ENCODE measurements at places on chromosomes 5 and 9.

GRCh38 chr5:91486638-91487037, 103.5 kb upstream of the ARRDC3 start:
- DNase-seq = no peak

DNA sequence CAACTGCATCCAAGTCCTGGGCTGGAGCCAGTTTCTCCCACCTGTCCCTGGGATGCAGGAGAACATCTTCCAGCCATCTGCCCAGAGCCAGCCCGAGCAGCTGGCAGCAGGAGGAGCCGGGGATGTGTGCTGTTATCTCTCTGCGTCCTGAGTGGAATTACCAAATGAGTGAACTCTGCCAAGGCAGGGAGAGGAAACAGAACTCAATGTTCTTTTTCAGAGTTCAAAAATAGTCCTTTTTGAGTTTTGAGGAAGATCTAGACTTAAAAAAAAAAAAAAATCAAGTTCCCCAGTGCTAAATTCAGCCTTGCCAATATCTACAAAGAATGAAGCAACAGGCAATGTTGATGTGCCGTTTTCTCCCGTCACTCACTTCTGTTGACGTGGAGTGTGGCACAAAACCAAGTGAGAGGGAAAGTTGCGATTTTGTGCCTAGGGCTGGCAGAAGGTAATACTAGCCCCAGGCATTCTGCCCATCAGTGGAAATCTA, 56.2 kb downstream of the TMOD1 start:
- no peak for DNase-seq

GRCh38 chr5:167555565-167556166, 735.8 kb upstream of the WWC1 start:
- no peak for DNase-seq

DNA sequence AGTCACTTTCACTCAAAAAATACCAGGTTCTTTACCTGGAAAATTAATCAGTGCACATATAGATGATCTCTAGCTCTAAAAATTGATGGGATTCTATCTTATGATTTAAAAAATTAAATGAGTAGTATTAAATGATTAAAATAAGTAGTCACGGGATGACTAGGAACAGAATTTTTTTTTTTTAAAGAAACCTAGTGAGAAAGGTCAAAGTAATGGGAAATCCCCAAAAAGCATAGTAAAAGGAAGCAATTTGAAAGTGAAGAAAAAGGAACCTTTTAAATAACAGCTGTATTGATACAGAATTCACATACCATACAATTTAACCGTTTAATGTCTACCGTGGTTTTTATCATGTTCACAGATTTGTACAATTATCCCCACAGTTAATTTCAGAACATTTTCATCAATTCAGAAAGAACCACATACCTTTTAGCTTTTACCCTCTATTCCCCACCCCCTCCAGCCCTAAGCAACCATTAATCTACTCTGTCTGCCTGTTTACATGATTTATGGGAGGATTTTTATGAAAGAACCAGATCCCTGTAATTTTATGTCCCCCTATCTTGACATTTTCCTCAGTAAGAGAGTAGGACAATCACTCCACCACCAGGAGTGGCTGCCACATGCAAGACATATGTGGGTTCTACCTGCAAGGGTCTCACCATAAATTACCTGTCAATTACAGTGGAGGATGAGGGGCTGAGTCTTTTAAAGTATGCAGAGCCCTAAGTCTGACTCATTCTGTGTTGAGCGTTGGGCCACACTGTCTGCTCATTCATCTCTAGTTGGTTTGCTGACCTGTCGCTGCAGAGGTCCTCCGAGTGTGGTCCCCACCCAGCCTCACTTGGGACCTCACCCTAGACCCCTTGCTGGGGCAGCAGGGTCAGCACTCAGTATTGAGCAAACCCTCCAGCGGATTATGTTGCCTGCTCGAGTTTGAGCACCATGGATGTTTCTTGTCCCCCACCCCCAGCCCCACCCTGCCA, 16.0 kb downstream of the ANKRD33B start:
- DNase-seq = no peak

GRCh38 chr5:38926121-38926520, 80.3 kb downstream of the OSMR start:
- DNase-seq = no peak

DNA sequence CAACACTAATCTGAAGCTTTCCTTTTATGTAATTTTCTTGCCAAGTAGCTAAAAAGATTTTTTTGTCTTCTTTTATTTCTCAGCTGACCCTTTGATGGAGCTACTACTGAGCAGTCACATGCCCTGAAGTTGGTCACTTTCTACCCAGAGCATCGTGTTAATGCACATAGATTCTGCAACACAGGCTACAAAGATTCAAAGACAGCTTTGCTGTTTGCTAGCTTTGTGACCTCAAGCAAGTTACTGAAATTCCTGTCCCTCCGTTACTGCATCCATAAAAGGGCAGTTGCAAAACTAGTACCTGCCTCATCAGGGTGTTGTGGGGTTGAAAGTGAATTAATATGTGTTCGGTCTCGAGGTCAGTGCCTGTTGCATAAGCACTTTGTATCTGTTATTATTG, 179.9 kb downstream of the GAS1 start:
- DNase-seq = no peak

GRCh38 chr9:125337236-125337635, 75.6 kb downstream of the GAPVD1 start:
- no peak for DNase-seq

DNA sequence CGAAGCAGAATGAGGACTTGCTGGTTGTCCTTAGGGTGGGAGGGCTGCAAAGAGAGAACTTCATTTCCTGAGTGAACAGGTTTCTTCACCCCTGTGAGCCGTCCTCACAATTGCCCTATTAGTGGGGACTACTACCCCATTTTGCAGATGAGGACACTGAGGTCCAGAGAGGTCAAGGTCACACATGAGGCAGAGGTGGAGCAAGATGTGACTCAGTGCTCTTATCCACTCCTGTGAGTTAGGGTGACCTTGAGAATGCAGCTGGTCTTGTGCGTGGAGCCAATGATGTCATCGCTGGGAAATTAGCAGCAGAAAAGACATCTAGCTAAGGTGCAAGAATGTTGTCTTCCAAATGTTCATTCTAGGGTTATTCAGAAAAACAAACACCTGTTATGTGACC, 26.9 kb downstream of the GPRIN1 start:
- no peak for DNase-seq

- DNase-seq = no peak
Observed at GRCh38 chr9:15246708-15247107, 60.3 kb downstream of the TTC39B start.

- DNase-seq = peak; percentile 29
Observed at GRCh38 chr5:132429463-132430440, 60.2 kb downstream of the SLC22A5 start.

GRCh38 chr9:136197930-136198604, 6.9 kb downstream of the LHX3 start:
- no peak for DNase-seq

- no peak for DNase-seq
Observed at GRCh38 chr9:99825172-99826046, 3.7 kb downstream of the NR4A3 start.

DNA sequence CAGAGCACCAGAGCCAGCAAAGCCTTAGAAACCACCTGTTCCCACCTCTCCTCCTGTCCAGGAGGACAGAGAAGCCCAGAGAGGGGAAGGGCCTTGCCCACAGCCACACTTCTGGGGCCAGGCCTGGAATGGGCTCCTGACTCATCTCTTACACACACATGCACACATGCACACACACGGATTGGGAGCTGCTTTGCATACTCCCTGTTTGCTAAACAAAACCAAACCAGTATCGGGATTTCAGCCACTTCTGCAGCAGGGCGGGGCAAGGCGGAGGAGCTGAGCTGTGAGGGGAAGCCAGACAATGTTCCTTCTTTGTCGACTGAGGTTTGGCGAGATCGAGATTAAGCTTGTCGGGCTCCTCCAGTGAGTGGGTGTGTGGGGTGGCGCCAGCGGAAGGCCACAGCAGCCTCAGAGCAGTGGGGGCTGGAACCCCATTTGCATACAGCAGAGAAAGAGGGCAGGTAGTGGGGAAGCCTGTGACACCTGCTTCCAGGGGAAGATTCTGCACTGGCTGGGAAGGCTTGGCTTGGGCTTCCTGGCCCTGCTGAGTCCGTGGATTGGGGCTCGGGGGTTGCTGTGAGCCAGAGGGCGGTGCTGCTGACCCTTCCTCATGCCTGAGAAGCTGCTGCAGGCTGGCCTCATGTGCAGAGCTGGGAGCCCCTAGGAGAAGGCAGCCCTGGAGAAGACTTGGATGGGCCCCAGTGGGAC, 16.1 kb downstream of the GFI1B start:
- peak; percentile 59 for DNase-seq

- no peak for DNase-seq
Observed at GRCh38 chr5:17218353-17219005, 1.0 kb downstream of the BASP1 start.

Measured in hematopoietic multipotent progenitor cell treated with erythropoietin and hydrocortisone succinate and interleukin-3 and kit ligand, for 17 days (in vitro differentiated cells).